ENCODE measurements at places on chromosomes 16 and 17. TPM values are rescaled to one million over a fixed set of nuclear protein-coding genes. Genes with fewer than 3 reads are reported as not detected.

The GP1BA gene
- total RNA-seq, result 0.15 TPM

DNA sequence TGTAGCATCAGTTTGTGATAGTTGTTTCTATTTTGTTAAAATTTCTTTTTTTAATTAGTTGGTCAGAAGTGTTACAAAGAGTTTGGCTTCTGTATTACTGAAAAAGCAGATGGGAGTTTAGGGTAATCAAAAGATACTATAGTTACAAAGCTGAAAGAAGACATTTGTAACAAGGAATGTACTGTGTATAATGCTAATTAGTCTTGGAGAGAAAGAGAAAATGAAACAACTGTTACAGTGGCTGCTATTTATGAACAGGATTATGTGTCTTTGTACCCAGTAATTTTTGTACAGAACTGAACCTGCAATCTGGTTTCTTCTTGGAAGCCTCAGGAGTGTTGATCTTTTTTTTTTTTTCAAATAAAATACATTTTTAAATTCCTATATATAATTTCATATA, 14.3 kb downstream of the GDPD1 start:
- no peak for DNase-seq

DNA sequence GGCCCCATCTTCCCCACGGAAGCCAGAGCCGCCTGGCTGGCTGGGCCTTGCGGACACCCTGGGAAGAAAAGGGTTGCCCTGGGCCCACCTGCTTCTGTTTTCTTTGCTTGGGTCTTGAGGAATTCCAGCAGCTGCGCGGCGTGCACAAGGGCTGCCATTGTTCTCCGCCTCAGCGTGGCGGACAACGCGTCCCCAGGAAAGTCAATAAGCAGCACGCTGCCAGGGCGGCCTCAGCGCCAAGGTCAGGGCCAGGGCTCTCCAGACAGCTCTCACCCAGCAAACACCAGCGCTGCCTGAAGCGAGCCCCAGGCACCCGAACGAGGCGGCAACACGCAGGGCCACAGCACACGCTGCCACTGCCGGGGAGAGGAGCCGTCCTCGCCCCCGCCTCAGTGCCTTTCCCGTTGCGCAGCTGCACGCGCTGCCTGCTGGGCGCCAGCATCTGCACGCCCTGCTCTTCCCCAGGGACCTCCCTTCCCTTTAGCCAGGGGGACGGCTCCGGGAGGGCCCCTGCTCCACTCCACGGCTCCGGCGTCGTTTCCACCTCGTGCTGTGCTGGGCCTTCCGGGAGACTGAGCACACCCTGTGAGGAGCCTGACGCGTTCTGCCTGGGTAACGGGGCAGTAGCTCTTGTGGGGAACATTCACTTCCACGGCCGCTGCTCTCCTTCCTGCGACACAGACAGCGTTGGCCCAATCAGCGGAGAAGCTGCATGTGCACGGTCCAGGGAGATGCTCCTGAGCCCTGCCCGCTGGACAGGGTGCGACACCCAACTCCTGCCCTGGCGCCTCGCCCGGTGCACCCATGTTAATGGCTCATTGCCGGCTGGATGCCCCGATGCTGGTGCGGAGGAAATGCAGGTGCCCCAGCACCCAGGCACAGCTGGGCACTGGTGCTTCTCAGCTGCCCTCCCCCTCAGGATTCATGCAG, 57.8 kb downstream of the LMF1 start:
- no peak for DNase-seq

The NACA2 gene
- not detected for total RNA-seq

DNA sequence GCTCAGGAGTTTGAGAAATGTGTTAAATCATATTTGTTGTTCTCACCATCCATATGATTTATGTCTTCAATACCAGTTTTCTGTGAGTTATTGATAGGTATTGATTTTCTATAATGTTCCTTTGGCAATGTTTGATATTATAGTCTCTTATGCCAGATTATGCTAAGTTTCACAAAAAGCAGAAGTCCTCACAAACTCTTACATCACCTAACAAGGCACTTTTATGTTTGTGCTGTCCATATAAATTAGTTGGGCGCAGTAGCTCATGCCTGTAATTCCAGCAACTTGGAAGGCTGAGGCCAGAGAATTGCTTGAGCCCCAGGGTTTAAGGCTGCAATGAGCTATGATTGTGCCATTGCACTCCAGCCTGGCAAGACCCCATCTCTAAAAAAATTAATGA, 12.6 kb upstream of the UQCRC2 start:
- DNase-seq, result no peak

The BRIP1 gene
- total RNA-seq, result 0.10 TPM

The GPR179 gene
- total RNA-seq, result not detected

- DNase-seq, result no peak
Measured at GRCh38 chr17:27327871-27328270, 34.0 kb downstream of the WSB1 start.

The KNOP1 gene
- total RNA-seq, result 9.1 TPM

DNA sequence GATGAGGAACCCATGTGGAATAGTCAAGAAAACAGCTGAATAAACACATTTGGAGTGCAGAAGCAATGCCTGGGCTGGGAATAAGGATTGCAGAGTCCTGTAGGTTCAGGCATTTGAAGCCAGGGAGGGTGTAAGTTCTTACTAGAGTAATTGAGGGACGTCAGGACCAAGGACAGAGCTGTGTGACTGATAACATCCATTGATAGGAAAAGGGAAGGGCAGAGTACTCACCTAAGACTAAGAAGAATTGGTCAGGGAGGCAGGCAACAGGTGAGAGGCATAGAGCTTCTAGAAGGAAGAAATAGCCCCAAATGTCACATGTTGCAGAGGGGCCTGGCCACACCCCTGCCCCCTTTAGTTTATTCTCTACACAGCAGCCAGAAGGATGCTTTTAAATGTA, 79.8 kb upstream of the TMEM132E start:
- DNase-seq, result no peak

The TSPOAP1 gene
- 8.8 TPM for total RNA-seq

DNA sequence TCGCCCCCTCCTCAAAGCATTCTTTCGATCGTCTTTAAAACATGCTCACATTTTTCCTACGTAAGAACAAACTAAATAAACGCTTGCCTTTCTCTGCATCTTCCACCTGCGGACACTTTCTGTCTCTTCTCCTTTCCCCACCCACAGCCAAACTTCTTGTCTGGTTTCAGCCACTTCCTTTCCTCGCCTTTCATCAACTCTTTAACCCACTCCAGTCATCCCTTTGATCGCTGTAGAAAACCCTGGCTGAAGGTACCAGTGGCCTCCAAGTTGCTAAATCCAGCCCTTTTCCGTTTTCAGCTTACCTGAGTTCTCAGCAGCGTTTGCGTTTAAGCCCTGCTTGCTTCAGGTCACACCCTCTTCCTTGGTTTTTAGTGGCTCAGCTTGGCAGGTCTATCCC, 483 bp downstream of the RPA1 start:
- DNase-seq, result no peak

GRCh38 chr17:47649972-47650524, 329 bp downstream of the KPNB1 start:
- DNase-seq, result no peak

GRCh38 chr16:56408379-56409098, 16.8 kb downstream of the AMFR start:
- DNase-seq, result no peak

The EVI2B gene
- 7.7 TPM for total RNA-seq

DNA sequence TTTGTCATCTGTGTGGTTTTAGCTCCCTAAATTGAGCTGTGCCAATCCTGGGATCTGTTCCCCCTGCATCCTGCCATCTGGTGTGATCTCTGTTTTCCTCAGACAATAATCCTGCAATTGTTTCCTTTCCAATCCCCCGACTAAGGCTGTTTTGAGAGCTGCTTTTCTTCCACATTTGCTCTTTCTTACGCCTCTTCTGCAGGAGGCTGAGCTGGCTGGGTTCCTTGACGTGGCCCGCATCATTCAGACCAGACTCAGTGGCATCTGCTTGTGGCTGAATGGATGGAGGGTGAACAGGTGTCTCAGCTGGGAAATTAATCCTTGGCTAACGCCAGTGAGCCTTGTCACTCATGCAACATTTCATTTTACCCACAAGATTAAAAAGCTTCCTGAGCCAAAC, 9.8 kb upstream of the MED9 start:
- no peak for DNase-seq

DNA sequence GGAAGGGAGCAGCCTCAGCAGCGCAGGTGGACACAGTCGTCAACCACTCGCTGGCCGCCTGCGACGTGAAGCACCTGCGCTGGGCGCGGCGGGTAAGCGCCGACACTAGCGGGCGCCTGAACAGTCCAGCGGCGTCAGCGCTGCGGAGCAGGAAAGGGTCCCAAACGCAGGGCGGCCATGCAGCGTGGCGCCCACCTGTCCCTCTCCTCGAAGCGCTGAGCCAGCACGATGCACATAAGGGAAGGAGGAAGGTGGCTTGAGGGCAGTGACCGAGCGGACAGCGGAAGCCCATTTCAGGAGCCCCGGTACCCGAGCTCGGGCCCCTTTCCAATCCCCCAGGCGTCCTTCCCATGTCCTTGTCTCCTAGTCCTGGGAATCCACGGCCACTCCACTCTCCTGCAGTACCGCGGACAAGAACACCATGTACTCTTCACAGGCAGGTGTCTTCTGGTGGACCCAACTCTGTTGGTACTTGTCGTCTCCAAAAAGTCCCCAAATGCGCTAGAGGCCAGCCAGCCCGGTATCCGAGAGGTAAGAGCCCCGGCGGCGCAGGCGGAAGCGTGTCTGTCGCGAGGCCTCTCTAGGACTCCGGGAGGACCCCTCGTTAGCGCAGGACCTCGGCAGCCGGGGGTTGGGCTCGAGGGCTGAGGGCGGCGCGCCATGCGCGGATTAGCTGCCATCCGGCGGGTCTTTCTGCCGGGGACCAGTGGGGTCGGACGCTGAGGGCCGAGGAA, 14.4 kb downstream of the ZNF232 start:
- DNase-seq, result peak; percentile 83

- DNase-seq, result no peak
Measured at GRCh38 chr16:14199624-14200023, 128.5 kb downstream of the MRTFB start.

DNA sequence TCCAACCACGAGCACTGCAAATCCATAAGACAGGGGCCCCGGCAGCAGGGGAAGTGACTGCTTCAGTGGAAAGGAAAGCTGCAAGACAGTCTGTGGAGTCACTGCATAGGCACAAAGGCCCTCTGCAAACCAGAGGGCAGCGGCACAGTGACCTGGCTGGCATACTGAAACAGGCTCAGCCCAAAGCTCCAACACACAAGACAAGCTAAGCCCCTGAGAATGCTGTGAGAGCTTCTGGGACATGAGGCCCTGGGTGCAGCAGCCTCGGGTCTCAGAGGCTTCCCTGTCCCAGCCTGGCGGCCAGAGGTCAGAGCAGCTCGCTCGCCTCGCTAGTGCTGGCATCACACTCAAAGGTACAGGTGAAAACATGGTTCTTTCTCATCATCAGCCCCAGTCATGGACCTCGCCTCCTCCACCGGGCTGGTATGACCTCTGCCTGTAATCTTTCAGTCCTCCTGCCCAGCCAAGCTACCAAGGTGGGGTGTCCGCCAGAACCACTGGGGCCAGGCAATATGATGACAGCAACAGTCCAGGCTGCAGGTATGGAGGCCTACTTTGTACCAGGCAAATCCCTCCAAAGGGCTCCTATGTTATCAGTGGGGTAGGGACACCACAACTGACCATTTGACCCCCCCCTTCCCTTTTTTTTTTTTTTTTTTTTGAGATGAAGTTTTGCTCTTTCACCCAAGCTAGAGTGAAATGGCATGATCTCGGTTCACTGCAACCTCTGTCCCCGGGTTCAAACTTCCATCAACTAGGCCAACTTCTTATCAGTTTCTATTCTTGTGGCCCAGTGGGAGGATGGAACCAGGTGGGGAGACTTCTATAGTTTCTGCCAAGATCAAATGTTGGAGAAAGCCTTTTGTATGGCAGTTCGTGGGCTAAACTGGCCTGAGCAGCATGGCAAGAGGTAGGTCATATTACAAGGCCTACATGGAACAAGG, 19.2 kb downstream of the ST3GAL2 start:
- no peak for DNase-seq

DNA sequence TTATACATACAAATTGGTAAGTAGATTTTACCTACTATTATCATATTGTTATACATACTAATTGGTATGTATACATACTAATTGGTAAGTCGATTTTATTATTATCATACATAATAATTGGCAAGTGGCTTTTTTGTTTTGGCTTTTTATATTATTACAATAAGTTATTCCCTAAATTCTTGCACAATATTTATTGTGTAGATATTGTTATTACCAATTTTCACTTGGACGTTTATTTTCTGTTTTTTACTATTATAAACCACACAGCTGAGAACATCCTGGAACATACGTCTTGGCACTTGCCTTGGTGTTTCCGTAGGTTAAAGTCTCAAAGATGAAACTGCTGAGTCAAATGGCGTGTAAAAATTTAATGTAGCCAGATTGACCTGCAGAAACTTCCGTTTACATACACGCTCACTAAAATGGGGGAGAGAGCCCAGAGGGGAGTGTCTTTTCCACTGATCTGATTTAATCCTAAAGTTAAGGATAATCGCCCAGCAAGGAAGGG, 18.9 kb downstream of the GNGT2 start:
- no peak for DNase-seq

DNA sequence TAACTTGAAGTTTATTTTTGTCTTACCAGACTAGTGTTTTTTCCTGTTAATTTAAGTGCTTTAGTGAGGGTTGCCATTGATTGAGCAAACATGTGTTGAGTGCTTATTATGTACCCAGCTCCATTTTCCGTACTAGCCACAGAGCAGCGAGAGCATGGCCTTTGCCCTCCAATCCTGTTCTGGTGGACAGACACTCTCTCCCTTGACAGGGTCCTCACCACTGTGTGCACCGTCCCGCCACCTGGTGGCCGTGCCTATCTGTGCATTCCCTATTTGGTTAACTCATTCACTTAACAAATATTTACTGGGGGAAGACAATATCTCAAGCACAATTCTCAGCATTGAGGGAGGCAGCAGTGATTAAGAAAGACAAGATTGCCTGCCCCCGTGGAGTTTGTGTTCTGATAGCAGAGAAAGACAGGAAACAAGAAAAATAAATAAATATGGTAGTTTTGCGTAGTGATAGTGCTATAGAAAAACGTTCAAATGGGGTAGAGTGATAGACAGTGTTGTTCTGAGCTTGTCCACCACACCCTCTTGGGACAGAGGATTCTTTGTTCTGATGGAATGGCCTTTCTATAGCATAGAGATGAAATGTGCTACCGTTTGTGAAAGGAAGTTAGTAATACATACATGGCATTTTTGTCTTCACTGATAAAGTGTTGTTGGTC, 13.0 kb downstream of the CDH13 start:
- DNase-seq, result peak; percentile 67

The IL21R gene
- total RNA-seq, result 0.63 TPM

DNA sequence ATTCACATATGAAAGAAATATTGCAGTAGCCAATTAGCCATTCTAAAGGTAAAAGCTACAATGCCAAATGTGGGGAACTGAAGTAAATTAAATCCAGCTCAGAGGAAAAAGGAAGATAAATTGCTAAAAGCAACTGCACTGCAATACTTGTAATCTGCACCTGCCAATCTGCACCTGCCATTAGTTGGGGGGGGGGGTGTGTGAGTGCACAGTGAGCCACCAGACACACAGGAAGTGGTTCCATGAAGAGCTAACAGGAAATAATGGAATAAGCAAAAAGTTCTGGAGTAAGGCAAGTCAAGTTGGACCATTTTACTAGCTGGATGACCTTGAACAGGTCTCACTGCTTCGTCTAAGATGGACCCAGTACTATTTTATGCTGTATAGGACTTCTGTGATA, 191.8 kb downstream of the PARN start:
- no peak for DNase-seq

Data from left cardiac atrium (tissue), 4 donors.